ENCODE measurements at places on chromosomes 6 and 20.

DNA sequence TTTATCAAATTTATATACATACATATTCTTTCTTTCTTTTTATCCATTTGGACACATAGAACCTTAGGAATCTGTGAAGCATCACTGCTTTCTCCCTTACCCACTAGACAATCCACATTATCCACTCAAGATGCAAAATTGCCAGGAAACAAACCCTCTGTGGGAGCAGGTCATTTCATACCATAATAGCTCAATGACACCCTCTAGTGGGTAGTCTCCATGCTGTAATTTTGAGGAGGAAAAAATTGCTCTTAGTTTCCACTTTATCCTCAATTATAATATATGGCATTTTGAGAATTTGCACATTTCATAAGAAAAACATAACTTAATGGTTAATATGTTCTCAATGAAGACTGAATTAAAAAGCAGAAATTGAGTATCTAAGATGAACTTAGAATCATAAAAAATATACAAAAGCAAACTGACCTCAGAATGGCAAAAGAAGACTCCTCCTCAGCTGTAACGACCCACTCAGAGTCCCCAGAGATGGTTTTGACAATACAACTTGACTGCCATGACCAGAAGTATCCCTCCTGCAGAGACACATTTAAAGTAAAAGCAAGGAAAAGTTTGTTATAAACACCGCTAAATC lies 164.1 kb downstream of the FRK start:
- peak; percentile 32 for DNase-seq

GRCh38 chr6:2798586-2799134 lies 33.5 kb downstream of the WRNIP1 start:
- DNase-seq = no peak

DNA sequence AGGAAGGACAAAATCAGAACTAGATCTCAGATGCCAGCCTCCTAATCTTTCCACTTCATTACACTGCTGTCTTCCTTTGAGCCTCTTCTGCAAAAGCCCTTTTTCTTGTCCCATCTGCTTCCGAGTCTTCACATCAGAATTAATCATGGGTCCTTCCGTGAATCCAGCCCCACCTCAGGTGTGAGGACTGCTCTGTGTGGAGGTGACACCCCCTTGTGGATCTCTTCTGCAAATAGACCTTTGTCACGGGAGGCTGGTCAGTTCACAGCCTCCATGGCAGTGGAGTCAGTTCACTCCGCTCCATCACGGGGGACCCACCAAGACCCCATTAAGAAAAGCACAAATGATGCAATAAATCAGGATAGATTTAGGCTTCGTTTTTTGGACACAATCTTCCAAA lies 171.1 kb downstream of the ADAT2 start:
- DNase-seq = peak; percentile 3

DNA sequence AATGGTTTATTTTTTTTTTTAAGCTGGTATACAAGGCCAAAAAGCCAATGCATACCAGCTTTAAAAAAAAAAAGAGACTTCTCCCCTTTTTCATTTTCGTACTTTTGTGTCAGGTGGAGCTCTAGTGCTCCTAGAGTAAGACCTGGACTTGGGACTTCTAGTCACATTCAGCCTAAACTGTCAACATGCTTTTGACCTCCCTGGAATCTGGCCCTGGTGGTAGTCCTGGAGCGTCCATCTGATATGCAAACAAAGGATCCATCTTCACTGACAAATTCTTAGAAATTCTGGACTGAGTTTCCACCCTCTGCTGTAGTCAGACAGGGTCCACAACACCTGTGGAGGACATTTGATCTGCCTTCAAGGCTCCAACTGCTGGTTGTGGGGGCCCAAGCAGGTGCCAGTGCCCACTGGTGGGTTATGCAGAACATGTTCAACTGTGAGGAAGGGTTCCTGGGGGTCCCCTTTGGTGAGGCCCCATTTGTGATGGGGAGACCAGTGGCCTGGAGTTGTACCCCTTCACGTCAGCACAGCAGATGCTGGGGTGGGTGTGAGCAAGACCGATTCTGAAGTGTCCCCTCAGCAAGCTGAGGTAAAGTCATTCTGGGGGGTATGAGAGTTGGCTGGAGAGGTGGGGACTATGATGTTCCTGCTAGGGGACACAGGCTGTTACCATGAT lies 12.6 kb upstream of the PCMTD2 start:
- DNase-seq = no peak

DNA sequence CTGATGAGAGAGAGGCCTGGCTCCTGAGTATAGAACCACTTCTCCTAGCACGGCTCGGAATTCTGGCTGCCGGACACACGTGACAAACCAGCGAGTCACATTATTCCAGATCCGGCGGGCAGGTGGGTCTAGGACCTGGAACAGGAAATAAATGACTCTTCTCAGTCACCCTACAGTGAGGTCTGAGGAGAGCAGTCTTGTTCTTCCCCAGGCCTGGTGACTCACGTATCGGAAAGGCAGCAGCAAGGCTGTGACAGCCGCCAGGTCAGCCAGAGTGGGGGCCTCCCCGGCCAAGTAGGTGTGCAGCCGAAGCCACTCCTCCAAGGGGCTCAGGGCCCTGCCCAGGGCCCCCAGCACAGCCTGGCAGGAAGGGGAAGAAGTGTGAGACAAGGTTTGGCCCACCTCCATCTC lies 2.8 kb downstream of the VARS1 start:
- peak; percentile 88 for DNase-seq

- no peak for DNase-seq
Observed at GRCh38 chr20:20192366-20192765, 140.0 kb downstream of the CFAP61 start.

- DNase-seq = no peak
Observed at GRCh38 chr6:128335963-128336362, 184.4 kb downstream of the PTPRK start.

DNA sequence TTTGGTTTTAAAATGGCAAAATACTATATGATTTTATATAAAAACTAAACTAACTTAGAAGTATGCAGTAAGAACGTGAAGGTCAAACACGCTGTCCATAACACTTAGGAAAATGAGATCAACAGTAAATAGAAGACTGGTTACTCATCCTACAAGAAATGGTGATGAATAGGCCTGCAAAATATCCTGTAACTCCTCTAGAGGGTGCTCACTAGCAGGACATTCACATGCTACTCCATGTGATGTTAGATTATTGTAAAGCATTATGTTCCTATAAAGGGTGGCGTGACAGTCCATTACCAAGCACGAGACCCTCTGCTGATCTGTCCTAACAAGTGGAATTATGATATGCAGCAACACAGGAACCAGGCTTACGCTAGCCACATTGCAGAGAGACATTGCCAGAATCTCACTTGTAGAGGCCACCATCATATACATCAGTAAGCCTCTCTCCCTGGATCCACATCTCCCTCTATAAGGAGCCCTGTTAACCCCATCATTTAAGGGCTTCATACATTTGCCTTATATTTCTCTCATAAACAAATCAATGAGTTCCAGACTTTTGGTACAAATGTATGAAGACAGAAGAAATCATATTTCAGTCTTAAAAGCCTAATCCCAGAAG lies 18.0 kb upstream of the DEFB129 start:
- DNase-seq = peak; percentile 53

- peak; percentile 60 for DNase-seq
Observed at GRCh38 chr6:55528624-55529023, 50.4 kb downstream of the HMGCLL1 start.

DNA sequence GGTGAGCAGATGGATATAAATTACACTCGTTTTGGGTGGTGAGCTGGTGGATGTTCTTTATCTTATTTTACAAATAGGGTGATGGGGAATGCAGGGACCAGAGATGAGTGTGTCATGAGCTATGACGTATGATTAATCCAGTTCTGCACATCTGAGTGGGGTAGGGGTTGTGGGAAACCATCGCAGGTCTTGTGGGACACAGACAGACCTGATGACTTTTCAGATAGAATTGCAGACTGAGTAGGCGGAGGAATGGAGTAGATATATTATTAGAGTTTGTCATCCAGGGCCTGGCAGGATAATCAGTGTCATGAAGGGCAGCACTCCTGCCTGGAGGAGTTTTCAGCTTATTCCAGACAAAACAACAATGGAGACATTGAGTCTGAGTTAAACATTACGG lies 12.9 kb upstream of the DSP start:
- no peak for DNase-seq

DNA sequence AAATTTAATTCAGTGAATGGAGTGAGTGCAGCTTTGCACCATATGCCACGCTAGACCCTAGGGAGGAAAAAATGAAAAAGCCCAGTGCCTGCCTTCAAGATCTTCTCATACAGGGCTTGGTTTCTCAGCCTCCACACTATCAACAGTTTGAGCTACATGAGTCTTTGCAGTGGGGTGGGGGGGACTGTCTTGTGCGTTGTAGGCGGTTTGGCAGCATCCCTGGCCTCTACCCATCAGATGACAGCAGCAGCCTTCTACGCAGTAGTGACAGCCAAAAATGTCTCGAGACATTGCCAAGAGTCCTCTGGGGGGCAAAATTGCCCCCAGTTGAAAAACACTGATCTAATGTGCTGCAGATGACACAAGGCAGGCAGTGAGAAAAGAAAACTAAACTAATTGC lies 6.2 kb downstream of the CDH22 start:
- DNase-seq = no peak

DNA sequence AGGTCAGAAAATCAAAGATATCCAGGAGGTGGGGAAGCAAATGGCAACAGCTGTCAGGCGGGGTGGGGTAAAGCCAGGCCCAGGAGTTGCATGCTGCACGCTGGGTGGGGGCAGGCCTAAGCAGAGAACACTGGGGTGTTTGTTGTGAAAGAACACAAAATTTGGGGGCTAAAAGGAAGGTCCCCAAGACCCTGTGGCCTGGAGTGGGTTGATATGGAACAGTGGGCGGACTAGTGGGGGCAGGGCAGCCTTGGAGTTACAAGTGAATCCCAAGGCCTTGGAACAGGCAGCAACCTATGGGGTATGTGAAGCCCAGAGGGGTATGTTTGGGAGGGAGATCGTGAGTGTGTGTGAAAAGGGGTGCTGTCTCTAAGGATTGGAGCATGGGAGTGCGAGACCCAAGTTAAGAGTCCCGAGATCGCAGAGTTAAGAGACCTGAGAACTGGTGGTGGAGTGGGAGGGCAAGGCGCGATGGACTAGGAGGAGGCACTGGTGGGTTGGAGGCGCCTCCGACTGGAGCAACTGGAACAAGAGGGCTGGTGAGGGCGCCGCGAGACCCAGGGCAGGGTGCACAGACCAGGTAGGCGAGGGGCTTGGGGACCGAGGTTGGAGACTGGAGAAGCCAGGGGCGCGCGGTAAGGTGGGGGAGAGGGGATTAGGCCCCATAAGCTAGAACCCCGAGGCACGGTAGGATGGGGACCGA lies 658 bp downstream of the CUL7 start:
- peak; percentile 45 for DNase-seq

GRCh38 chr6:109308018-109308492 lies 74.2 kb downstream of the CD164 start:
- DNase-seq = no peak

- DNase-seq = no peak
Observed at GRCh38 chr20:24131281-24131680, 142.7 kb upstream of the GGTLC1 start.

- DNase-seq = peak; percentile 20
Observed at GRCh38 chr20:51826372-51826771, 24.1 kb upstream of the SALL4 start.

- DNase-seq = no peak
Observed at GRCh38 chr6:133108419-133108818, 132.7 kb upstream of the EYA4 start.

DNA sequence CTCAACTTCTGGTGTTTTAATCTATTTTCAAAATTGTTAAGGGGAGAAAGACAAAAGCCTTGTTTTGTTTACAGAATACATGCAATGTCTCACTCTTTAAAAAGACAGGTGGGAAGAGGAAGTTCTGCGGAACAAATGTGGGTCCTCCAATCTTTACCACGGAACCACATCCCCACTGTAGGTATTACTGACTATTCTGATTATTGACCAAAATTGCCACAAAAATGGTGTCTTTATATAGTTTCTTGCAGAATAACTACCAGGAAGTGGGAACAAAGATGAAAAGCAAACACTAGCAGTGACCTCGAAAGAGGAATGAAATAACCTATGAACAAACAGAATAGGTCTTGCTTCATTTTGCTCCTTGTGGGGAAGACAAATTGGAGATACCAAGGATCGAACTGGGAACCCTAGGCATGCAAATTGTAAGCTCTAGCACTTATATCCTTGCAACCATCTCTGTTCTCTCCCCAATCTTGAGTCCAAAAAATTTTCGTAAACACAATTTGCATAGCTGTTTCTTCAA lies 106.7 kb downstream of the GPX5 start:
- DNase-seq = no peak

DNA sequence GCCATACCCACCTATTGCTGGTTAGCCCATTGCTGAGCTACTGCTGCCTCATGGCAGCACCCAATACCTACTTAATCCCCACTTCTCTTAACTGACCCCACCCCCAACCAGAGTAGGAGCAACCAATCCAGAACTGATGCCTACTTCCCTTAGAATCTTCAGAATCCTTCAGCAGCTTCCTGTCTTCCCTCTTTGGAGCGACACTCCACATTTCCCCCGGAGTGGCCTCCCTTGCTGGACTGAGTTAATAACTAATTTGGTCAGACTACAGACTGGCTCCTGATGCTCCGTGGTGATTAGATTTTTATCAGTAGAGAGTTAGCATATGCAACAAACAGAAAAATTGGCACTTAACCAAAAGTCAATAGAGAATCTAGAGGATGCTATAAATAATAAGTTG lies 51.2 kb upstream of the UBR2 start:
- no peak for DNase-seq

DNA sequence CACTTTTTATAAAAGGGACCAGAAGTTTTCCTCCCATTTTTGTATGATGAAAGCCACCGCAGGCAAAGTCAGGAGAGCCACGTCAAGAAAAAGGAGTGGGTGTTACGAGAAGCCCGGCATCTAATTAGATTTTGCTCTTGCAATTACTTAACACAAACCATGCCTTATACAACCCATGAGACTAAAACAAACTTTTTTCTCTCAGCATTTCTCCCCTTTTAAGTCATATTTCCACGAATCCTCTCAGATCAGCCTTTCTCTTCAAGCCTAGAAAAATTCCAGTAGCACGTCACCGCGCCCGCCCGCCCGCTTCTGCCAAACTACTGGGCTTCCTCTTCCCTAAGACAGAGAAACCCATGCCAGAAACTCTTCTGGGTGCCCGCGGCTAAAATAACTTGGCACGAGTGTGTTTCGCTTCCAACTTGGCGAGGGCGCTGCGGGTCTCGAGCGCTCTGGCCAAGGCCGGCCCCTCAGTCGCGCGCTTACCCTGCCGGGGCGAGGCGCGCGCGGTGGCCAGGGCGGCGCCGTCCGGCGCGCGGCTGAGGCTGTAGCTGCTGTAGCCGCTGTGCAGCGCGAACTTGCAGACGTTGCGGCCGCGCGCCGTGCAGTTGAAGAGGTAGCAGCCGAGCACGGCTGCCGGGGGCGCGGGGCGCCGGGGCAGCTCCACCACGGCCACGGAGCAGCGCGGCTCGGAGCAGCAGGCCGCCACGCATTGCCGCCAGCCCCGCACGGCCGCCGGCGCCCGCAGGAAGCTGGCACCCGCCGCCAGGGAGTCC lies 1.0 kb downstream of the LRP11 start:
- peak; percentile 77 for DNase-seq

Measured in RPMI8226 (cell line).